ENCODE measurements at places on chromosomes 4 and X.

- DNase-seq: peak; percentile 48
Measured at GRCh38 chrX:66638591-66639500, at the start of gene EDA2R. Gene EDA2R (minus strand): TSS chrX:66639078. CDS start chrX:66616020, 23,058 bp downstream.

DNA sequence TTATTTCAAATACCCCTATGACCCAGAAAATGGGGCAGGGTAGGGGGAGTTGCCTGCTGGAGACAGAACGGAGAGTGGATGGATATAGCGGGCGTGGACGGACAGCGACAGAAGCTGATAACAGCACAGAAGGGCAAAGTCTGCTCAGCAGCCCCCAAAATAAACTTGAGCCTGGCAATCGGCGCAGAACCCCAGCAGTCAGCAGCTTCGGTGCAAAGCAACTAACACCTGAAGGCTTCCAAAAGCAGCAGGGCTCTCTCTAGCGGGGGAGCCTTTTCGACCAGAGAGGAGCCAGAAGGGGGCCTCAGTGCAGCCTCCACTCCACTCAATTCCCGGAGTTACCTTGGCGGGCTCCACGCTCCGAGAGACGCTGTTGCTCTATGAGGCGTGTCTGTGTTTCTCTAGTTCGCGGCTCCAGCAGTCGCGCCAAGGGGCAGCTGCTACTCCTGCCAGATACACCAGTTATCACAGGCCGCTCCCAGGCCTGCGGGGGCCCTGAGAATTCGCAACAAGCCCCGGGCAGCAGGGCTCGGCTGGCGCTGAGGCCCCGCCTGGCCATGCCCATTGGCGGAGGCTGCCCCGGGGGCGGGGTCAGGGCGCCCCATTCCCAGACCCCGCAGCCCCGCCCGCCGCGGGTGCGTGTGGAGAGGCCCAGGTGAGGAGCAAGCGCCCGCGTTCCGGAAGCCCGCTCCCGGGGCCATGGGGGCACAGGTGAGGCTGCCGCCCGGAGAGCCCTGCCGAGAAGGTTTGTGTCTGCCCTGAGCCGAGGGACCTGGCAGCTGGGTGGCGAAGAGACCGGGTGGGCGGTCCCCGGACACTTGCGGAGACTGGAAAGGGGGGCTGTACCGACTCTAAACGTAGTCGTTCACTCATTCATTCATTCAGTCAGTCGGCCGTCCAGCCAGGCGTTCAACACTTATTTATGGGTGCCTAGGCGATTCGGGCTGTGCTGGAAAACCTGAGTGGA lies at the start of the genes CNGA1 and NIPAL1:
Gene CNGA1, minus strand, starts transcription at position 541 of the 967 bp plus-strand sequence. CDS start 63,992 bp downstream, outside the sequence.
Gene NIPAL1, plus strand, starts transcription at position 632 of the 967 bp plus-strand sequence. Its CDS starts 68 bp downstream, at position 700.
- no peak for DNase-seq

DNA sequence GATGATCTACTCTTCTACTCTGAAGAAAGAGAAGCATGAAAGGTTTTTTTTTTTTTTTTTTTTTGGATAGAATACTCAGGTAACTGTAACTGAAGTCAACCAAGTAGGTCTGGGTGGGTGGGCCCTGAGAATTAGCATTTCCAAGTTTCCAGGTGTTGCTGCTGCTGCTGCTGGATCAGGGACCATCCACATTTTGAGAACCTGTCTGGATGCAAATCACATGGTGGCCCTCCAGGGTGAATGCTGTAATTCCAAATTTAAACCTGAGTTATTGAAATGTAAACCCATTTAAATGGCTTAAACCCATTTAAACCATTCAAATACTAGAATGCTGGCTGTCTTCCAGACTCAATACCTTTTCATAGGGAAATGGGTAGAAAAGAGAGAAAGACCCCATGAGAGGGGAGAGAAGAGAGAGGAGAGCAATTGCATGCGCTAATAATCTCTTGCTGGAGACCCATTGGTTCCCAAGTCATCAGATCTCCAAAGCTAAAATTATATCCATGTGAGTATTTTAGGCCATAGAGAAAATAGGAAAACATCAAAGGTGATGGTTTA lies 17.6 kb downstream of the SUPT20HL1 start:
- no peak for DNase-seq

DNA sequence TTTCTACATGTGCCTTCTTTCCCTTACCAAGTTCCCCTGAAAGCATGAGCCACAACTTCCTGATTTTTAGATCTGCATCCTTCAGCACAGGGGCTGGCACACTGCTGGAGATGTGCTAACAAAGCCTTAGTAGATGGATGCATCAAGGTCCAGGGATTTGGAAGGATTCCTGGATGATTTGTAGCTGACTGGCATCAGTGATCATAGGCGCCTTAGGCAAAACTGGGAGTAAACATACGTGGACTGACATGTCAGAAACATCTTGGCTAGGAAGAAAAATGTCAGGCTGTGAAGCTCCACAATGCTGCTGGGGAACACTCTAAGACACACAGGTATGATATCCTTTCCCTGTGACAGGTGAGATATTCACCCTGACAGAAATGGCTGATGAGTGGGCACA lies 156.4 kb downstream of the AMELX start:
- no peak for DNase-seq

DNA sequence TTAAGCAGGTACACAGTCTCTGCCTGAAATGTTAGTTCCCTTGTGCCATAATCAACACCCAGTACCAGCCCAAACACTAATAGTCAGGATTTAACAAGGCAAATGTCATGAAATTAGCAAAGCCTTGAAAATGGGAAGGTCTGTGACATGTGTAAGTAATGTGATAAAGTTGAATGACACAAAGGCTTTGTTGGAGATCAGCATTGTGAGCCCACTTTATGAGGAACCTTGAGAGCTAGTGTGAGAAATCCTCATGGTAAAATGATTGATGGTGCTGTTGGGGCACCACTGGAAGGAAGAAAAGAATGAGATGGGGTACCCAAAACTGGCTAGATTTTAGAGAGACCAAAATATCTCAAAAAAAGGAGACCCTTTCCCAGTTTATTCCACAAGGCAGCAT lies 3.3 kb upstream of the LIN54 start:
- DNase-seq: no peak

Data from HS-5 (cell line).